ENCODE measurements at places on chromosomes 11 and 22. TPM values are rescaled to one million over a fixed set of nuclear protein-coding genes. Genes with fewer than 3 reads are reported as not detected.
A peak's percentile ranks its signal among the peaks of the same experiment; 100 is the strongest.

DNA sequence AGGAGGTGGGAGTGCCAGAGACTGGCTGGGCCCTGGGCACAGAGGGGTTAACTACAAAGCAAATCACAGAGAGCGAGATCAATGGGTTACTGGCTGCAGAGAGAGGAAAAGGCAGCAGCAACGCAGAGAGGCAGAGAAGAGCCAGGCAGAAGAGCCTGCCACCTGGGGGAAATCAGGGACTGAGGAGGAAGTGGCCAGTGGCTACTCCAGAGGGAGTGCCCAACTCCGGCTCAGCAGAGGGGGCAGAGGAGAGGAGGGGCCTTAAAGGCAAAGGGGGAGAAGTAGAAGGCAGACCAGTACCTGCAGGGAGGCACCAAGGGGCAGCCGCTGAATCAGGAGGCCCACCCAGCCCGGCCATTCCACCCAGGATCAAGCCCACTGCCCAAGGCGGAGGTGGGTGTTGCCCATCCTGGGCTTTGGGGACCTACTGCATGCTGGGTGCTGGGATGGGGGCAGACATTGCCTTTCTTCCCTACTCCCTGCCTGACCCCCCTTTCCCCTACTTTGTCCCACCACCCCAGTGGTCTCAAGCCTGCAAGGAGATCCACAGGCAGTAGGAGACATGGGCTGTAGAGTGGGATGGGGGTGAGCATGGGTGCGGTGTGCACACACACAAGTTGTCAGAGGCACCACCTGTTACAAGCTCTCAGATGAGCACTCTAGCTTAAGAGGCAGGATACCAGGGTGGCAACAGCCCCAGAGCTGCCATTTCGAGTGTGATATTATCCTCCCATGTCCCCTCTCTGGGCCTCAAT is 926 bp upstream of the GALR3 start:
- peaks cover 12% of the 10 kb centered on the region for H3K4me1 ChIP-seq
- H3K36me3 ChIP-seq, result no peaks in the 10 kb centered on the region
- no peak for DNase-seq
- H3K27me3 ChIP-seq, result peaks cover 53% of the 10 kb centered on the region

DNA sequence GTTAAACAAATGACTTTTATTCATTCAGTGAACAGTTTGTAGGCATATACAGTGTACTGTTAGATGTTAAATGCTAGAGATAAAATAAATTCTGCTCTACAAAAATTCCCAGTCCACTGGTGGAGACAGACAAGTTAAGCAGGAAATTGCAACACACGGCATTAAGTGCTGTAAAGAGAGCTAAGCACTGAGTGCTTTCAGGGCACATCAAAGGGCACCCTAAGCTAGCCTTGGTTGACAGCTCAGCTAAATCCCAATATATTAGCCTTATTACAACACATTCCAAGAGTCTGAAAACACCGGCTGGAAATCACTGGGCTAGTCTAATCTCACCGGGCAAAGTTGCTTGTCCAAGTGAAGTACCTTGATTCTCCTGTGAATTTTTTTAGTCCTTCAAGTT is 55.1 kb downstream of the NOX4 start:
- no peak for DNase-seq
- H3K27me3 ChIP-seq, result no peaks in the 10 kb centered on the region
- H3K4me1 ChIP-seq, result peaks cover 6% of the 10 kb centered on the region
- no peaks in the 10 kb centered on the region for H3K36me3 ChIP-seq

DNA sequence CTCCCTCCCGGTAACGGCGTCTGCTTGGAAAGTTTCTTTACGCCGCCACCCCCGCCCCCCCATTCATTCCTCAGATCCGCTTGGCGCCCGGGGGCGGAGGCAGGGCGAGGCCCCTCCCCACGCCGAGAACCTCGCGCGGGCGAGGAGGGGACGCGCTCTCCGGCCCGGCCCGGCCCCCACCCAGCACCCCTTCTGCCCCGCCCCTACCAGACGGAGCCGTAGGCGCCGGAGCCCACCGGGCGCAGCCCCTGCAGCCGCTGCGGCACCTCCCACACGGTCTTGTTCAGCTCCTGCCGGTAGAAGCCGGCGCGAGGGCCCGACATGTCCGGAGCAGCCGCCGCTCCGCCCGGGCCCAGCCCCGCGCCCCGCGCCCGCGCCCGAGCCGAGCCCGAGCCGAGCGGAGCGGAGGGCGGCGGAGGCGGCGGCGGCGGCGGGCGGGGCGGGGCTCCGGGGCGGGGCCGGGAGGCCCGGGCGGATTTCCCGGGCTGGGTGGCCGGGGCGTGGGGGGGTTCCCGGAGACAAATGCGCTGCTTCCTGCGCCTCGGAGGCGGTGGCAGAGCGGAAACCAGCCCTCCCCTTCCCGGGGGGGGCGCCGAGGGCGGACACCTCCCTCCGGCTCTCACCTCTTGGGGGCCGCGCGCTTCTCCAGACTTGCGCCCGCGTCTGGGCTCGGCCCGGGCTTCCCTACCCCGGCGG is at the start of gene MAPK11:
TSS of gene MAPK11 (minus strand) at position 411 of the 696 bp plus-strand sequence. CDS start at position 323, 88 bp downstream.
- no peaks in the 10 kb centered on the region for H3K4me1 ChIP-seq
- peak within 1 kb of the TSS; percentile 80 for H3K4me3 ChIP-seq
- H3K36me3 ChIP-seq, result peaks cover 6% of the 10 kb centered on the region
- H3K27ac ChIP-seq, result peak within 1 kb of the TSS; percentile 36
- H3K27me3 ChIP-seq, result peaks cover 17% of the 10 kb centered on the region

Gene GPR83
- total RNA-seq, result 0.36 TPM

Gene OR51I1
- not detected for total RNA-seq

Gene CCDC116
- 0.21 TPM for total RNA-seq

- no peak overlapping the region for H3K27ac ChIP-seq
- peaks cover 6% of the 10 kb centered on the region for H3K36me3 ChIP-seq
- no peak for DNase-seq
- H3K4me1 ChIP-seq, result peaks cover 14% of the 10 kb centered on the region
Measured at GRCh38 chr11:130094614-130095013, 24.9 kb downstream of the APLP2 start.

DNA sequence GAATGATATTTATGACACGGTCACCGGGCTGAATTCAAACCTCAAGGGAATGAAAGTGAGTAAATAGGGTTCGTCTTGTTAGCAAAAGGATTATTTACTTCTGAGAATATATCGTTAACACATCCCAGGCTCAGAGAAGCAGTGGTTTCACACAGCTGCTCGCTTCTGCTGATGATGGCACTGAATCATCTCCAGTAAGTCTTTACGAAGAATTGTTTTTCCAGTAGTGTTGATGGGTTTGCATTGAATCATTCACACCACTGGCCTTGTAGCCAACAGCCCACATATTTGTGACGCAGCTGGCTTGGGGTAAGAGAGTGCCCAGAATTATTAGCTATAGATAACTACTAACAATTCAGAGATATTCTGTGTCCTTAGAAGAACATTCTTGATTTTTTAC is 236.3 kb downstream of the CADM1 start:
- H3K4me1 ChIP-seq, result peaks cover 41% of the 10 kb centered on the region
- H3K4me3 ChIP-seq, result no peak overlapping the region
- DNase-seq, result no peak
- H3K27ac ChIP-seq, result no peak overlapping the region
- H3K36me3 ChIP-seq, result no peaks in the 10 kb centered on the region

DNA sequence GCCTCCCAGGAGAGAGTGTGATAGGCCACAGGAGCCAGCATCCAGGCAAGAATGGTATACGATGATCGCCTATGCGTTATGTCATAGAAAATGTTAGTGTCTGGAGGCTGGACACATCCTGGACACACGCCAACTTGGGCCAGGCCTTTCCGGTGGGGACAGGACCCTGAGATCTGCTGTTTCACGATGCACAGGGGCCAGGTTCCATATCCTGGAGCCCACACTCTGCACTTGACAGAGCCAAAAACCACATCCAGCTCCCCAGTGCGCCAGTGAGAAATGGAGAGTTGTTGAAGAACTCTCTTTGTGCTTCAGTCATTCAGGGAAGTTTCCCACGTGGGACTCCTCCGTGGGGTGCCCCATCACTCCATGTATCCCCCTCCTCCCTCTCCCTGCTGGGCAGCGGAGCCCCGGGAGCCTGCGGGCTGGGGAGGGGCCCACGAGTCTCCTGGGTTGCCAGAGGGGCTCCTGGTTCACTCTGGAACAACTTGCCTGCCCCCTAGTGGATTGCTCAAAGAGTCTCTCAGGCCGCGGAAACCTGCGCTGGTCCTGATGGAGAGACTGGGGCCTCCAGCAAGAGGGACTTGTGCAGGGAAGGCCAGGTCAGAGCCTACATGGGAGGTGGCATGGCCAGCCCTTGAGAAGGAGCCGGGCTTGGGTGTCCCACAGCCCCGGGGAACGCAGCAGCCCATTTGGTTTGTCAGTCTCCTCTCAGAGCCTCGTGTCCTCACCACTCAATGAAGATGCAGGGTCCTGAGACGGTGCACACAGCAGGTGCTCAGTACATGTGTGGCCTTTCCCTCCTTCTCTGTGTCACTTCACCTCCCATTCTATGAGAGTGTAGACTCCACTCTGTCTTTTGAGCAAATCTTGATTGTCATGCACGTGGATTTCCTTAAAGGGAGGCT is 10.2 kb upstream of the LRRC32 start:
- H3K4me3 ChIP-seq, result no peak overlapping the region
- H3K4me1 ChIP-seq, result peaks cover 6% of the 10 kb centered on the region
- DNase-seq, result peak; percentile 80
- peaks cover 34% of the 10 kb centered on the region for H3K27me3 ChIP-seq
- H3K27ac ChIP-seq, result no peak overlapping the region

GRCh38 chr11:13104619-13105236 is 95.6 kb downstream of the RASSF10 start:
- H3K4me3 ChIP-seq, result no peak overlapping the region
- no peak for DNase-seq
- H3K36me3 ChIP-seq, result no peaks in the 10 kb centered on the region
- H3K27me3 ChIP-seq, result peaks cover 7% of the 10 kb centered on the region
- no peak overlapping the region for H3K27ac ChIP-seq
